ENCODE measurements at places on chromosomes 7 and 10.

DNA sequence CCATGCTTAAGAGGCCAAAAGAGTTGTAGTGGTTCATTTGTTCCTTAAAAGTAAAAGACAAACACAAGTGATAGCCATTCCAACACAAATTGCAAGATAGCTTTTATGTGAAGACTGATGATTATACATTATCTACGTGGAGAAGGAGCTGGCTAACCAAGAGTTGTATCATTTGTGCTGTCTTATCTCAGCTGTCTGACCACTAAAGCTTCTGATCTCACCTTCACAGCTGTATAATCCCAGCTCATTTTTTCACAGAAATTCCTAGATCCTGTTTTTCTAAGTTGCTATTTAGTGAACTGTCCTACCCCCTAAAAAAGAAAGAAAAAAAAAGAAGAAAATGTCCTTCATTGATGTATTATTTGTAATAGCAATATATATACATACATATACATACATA is 9.8 kb downstream of the USP6NL start:
- no peak for DNase-seq

GRCh38 chr10:107924458-107924857 is 760.0 kb upstream of the SORCS1 start:
- no peak for DNase-seq

DNA sequence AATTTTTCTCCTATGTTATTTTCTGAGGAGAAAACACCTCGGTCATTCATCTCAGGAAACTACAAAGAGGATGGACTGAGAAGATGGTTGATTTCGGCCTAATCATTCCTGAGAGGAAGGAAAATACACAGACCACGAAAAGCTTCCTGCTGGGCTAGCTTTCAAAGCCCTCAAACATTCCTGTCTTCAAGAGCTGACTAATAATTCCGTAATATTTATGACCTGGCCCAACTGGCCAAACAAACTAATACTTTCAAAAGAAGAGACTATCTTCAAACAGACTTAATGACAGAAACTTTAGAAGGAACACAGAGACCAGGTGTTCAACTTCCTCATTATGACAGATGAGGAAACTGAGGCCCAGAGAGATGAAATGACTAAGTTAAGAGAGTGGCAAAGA is 215.1 kb upstream of the FRMD4A start:
- no peak for DNase-seq

DNA sequence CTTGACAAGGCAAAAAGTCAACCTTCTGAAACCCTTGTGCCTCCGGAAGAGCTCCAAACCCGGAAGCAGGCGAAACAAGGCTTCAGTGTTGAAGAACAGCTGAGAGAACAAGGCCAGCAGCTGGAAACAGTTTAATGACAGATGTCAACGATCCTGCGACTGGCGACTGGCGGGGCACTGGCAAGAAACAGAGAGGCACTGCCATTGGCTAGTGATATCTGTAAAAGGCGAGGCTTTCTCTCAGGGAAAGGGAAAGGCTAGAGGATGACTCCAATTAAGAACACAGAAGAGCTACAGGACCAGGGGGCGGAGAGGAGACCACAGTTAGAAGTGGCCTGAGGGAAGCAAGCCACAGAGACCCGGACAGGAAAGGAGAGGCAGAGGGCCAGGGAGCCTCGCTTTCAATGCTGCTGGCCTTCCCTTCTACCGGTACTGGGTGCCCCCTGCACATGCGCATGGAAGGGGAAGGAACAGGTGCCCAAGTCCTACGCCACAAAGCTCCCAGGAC is 19.4 kb downstream of the ITGB1 start:
- no peak for DNase-seq

- DNase-seq = no peak
Measured at GRCh38 chr7:20560325-20561180, 54.9 kb upstream of the ABCB5 start.

GRCh38 chr7:36190447-36191291 is 37.6 kb downstream of the EEPD1 start:
- DNase-seq = no peak

DNA sequence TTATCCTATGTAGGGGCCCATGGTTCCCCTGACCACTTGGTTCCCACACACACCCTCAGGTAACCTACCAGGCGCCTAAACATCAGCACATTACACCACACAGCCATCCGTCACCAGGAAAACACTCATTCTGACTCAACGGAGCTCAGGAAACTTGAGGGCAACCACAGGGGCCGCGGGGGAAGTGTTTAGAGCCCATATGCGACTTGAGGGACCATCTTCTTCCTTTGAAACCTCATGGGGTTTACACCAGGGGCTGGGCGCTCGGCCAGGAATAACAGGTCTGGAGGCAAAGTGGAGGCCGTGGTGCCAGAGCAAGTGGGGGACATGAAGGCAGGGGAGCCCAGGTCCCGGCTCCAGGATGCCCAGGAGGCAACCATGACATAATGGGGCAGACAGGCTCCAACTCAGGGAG is 1.5 kb downstream of the STX1A start:
- peak; percentile 73 for DNase-seq

DNA sequence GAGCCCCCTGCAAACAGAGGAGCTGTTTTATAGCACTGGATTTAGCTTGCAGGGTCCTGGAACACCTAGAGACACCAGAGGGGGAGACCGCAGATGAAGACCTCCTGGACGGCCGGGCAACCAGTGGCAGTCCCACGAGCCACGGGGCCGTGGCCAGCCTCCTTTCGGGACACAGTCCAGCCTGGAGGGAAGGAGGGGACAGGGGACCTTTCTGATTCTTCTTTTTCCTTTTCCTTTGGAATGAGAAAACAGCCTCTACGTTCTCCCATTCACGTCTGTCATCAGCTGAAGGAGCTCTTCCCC is 35.4 kb upstream of the FAM20C start:
- DNase-seq = no peak

DNA sequence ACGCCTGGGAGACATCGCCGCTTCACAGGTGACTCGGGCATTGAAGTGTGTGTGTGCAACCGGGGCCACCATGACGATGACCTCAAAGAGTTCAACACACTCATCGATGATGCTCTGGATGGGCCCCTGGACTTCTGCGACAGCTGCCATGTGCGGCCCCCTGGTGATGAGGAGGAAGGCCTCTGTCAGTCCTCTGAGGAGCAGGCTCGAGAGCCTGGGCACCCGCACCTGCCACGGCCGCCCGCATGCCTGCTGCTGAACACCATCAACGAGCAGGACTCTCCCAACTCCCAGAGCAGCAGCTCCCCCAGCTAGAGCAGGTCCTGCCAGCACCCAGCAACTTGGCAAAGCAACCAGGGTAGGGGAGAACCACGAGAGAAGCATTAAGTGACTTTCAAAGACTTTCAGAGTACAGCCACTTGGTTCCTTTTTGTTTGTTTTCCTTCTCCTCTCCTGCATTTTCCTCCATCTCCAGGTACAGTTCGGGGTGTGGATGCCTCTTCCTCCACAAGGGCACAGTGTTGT is 24.1 kb downstream of the CYP17A1 start:
- no peak for DNase-seq

DNA sequence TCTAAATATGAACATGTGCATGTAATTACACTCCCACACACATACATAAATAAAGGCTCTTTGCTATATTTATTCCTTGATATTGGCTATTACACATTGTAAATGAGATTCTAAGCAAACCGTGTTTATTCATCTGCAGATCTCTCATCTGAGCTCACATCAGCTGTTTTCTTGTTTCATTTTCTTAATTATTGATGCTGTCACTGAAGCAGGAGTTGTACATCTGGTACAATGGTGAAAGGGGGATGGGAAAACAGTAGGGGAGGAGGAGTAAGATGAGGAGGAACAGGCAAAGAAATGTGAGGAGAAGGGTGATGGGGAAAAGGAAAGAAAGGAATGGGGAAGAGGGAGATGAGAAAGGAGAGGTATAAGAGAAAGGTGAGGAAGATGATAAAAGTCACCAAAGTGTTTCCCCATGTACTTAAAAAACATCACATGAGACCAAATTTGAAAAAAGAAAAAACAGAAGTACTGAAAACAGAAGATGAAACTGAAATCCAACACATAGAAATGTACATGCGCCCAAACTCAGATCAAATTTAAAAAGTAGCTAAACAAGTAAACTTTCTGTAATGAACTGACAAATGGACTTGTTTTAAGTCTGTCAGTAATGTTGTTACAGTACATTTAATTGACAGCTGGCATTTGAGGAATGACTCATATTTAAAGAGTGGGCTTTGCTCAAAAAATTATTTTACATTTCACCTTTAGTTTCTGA is 472.2 kb downstream of the ARL4A start:
- DNase-seq = no peak

- no peak for DNase-seq
Measured at GRCh38 chr7:17939211-17939605, 1.1 kb downstream of the SNX13 start.

DNA sequence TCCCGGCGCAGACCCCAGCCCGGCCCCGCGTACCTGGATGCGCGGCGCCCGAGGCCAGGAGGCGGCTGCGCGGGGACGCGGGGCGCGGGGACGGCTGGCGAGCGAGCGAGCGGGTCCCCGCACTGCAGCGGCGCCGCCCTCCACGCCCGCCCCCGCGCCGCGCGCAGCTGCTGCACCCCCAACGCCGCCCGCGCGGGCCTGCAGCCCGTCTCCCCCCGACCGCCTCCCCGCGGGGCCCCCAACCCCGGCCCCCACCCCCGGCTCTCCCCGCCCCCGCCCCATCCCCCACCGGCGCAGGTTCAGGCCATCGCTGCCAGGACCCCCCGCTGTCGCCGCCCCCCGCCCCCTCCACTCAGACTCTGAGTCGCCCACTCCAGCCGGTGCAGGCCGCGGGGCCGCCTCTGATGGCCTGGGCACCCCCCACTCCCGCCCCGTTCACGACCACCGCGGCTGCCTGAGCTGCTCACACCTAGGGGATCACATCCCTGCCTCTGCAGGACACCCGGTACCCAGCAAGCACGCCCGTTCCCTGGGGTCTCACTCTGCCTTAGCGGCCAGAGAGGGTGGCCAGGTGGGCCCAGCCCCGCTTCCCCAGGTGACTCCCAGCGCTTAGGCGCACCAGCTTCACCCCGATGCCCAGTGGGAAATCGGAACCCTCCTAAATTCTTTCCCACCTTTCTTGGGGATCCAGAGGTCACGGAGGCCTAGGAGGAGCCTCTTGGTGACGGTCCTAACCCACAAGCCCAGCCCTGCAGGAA is 13.9 kb upstream of the DNAAF5 start:
- DNase-seq = no peak

DNA sequence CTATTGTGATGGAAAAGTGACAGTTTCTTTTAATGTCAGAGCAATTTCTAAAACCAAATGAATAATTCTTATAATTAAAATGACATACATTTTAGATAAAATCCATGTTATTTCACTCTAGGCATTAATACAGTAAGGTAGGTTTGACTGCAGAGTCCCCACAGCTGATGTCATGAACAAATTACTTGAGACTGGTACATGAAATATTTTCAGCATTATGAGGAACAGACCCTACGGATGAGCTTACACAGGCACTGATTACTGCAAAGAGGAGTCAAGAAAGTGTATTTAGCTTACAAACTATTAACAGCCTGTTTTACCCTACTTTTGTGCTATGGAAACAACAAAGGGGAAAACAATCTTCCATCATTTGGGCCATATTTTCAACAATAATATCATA is 8.9 kb downstream of the COL1A2 start:
- DNase-seq = no peak

DNA sequence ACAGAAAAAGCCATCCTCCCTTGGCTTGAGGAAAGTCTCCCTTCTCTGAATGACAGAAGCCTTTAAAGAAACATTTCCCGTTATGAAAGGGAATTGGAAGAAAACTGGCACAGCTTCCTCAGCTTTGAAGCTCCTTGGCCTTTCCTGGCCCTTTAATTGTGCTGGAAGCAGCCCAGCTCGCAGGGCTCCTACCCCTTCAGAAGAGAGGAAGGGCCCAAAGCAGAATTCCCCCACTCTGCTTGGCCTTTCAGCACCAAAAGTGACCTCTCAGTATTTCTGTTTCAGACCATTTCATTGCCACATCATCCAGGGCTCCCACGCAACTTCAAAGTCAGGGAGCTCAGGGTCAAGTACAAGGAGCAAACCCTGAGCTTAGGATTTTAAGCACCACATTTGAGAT is 4.2 kb downstream of the AFAP1L2 start:
- no peak for DNase-seq

GRCh38 chr7:30852308-30852684 is 59.4 kb upstream of the AQP1 start:
- no peak for DNase-seq

GRCh38 chr7:82388138-82388537 is 55.4 kb downstream of the CACNA2D1 start:
- DNase-seq = no peak

GRCh38 chr10:21261842-21262294 is 263.6 kb downstream of the SKIDA1 start:
- DNase-seq = no peak

- DNase-seq = no peak
Measured at GRCh38 chr10:34551295-34551694, 263.8 kb downstream of the PARD3 start.

GRCh38 chr7:79681454-79681853 is 228.0 kb upstream of the MAGI2 start:
- no peak for DNase-seq

DNA sequence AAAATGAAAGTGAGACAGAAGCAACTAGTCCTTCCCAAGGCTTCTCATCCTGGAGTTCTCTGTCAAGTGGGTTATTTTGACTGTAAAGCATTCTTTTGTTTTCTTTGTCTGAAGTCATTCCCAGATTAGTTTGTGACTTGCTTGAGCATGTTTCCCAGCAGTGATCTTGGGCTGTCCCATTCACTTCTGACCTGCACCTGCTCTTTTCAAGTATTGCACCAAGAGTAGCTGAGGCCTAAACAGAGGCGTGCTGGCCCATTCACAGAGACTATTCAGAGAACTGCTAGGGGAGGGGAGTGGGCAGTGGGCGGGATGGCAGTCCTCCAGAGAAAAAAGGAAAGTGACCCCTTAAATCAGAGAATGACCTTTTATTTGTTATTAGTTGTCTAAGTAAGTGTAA is 61.3 kb downstream of the CACNA2D1 start:
- DNase-seq = no peak

DNA sequence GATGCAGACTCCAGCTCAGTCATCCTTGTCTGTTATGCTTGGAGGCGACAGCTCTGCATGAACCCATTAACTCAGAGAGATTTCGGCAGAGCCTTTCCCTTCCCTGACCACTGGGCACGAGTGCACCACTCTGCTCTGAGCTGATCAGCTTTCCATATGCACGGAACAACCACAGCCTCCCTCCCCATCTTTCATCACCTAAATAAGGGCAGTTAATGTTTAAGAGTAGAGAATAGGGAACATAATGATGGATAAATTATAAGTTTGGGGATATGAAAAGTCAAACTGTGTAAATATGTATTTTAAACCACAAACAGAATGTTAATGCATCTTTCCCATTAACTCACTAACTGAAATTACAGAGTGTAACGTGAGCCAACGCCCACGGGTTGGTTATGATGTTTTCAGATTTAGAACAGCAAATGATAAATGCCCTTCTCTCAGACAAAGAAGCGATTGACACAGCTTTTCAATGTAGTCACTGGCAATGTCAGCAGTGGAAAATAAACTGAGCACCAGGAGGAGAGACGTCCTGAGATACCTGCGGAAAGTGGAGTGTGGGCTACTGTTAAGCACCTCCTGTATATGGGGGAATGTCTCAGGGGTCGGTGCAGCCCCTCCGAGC is 658.2 kb downstream of the LRMDA start:
- no peak for DNase-seq

- no peak for DNase-seq
Measured at GRCh38 chr10:660970-661596, 28.4 kb downstream of the DIP2C start.
